GM04503 (cell line): ENCODE measurements at places on chromosomes 4 and X.

- no peak for DNase-seq
Observed at GRCh38 chr4:3367866-3368265, 73.9 kb upstream of the HGFAC start.

- DNase-seq: no peak
Observed at GRCh38 chr4:110003401-110004187, 90.9 kb downstream of the EGF start.

- no peak for DNase-seq
Observed at GRCh38 chr4:118369231-118369630, 16.4 kb upstream of the PRSS12 start.

- DNase-seq: peak; percentile 47
Observed at GRCh38 chr4:139454111-139455045, at the start of gene RAB33B. Gene RAB33B, plus strand, starts transcription at chr4:139454121. Its CDS starts 75 bp downstream, at chr4:139454196.

GRCh38 chr4:66169341-66169740 is 499.1 kb upstream of the EPHA5 start:
- DNase-seq: no peak

GRCh38 chr4:156662921-156663320 is 308.7 kb downstream of the PDGFC start:
- no peak for DNase-seq

DNA sequence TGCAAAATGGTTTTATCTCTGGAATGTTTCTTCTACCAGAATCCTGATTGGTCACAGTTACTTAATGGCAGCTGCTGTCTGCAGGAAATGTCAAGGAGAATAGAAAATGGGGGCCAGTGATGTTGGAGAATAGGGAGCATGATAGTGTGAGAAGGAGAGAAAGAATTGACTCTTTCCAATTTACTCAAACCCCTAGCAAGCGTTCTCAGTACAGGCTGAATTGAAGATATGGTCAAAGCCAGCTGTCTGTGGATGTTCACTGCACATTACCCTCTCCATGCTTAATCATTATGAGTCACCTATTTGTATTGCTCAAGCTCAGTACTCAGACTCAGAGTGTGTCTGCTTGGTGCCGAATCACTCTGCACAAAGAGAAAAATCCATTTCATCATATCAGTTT is 57.8 kb upstream of the FAM47B start:
- DNase-seq: peak; percentile 67

DNA sequence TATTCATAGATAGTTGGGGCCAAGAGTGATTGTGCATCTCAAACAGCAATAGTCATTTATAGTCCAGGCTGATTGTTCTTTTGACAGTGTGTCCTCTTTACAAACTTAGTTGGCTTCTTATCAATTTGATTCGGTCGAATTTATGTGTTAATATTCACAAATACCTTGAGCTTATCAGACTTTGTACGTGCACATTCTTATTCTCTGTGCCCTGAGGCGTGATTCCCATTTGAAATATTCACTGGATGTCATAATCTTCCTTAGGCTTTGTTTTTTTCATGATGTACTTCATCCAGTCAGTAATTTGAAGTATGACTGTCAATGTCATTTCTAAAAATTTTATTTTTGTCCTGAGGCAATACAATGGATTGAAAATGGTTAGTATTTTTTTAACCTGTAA is 263.5 kb upstream of the PCDH7 start:
- no peak for DNase-seq

GRCh38 chr4:76800902-76801301 is 97.0 kb downstream of the SOWAHB start:
- DNase-seq: no peak

GRCh38 chrX:10054396-10054795 is 87.2 kb downstream of the CLDN34 start:
- DNase-seq: no peak

DNA sequence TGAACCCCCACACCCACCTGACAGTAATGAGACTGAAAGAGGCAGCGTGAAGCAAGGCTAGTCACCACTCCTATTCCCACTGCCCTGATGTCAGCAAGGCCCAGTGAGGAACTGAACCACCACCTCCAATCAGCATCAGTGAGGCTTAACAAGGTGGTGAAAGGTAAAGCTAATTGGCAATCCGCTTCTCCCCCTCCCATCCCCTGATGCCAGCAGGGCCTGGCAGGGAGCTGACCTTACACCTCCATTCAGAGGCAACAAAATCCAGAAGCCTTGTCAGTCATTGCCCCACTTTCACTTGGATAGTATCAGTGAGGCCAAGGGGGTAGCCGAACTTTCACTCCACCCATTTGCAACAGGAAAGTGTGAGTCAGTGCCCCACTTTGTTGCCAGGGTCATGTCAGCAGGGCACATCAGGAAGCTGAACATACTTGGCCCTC is 60.8 kb downstream of the AWAT2 start:
- DNase-seq: no peak

- no peak for DNase-seq
Observed at GRCh38 chrX:34624416-34624815, 32.7 kb downstream of the TMEM47 start.

DNA sequence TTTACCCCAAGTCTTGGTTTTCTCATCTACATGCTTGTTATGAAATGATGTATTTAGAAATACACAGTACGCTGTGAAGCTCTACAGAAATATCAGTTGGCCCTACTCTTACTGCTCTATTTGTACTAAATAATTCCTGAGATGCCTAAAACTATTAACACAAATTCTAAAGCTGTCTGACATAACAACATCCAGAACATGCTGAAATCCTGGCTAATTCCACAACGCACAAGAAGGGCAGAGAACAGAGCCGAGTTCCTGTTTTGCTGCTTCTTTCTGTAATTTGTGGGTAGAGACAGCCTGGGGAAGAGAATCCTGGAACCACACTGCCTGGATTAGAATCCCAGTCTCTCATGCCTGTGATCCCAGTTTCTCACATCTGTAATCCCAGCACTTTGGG is 59.0 kb downstream of the ZNF827 start:
- DNase-seq: no peak

GRCh38 chr4:110492522-110492921 is 16.6 kb downstream of the ENPEP start:
- DNase-seq: no peak

DNA sequence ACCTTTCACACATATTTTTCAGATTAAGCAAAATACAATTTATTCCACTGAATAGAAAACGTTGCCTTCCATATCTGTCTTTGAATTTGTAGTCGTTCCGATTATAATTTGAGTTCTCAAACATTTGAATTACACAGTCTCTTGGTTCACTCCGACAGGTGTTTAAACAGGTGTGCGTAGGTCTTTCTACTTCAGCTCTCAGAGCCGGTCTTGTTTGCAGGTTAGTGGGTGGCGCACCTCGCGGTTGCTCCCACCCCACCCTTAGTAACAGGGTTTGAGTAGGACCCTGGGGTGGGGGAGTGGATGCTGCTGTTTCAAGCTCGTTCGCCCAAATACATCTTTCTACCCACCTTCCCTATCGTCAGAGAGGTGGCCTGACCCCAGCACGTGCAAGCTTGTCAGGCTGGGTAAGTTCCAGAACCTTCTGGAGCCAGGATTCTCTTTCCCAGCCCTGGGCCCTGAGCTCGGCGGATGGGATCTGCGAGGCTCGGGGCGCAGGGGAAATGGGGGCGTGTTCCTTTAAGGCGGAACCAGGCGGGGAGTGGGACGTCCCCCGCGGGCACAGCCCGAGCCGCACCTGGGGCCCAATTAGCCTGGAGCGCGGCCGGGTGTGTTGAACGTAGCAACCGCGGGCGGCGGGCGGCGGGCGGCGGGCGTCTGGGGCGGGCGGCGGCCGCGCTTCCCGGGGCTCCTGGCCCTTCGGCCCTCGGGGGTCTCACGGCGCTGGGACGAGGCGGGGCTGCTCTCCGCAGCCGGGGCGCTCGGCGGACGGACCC is at the start of gene FAM149A:
TSS of gene FAM149A (plus strand) at position 591 of the 776 bp plus-strand sequence.
- DNase-seq: no peak

GRCh38 chr4:73528171-73528570 is 46.6 kb downstream of the AFM start:
- no peak for DNase-seq

GRCh38 chrX:68574240-68574639 is 73.2 kb upstream of the STARD8 start:
- DNase-seq: no peak

GRCh38 chr4:169014586-169014985 is 4.5 kb upstream of the CBR4 start:
- DNase-seq: no peak

DNA sequence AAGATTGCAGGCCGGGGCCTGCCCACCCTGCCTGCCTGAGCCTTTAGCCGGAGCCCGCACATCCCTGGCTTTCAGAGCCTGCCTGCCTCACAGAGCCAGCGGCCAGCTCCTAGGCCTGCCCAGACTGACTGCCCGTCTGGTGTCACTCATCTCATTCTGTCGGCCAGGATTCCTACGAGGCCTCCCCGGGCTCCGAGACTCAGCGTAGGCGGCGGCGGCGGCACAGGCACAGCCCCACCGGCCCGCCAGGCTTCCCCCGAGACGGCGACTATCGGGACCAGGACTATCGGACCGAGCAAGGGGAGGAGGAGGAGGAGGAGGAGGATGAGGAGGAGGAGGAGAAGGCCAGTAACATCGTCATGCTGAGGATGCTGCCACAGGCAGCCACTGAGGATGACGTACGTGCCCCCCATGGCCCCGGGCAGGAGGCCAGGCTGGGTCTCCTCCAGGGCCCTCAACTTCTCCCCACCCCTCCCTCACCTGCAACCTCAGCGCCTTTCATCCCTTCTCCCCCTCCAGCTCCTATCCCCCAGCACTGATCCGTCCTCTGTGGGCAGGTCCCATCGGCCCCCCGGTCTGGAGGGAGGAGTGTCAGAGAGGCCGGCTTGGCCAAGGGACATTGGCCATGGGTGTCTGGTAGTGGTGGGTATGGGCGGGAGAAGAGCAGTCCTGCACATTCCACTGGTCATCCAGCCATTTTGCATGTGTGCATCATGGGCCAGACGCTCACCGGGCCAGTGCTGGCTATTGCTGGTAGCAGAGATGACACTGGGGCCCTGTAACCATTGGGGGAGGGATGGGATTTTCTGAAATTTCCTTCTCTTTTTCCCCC is 22.6 kb upstream of the UBA1 start:
- no peak for DNase-seq

DNA sequence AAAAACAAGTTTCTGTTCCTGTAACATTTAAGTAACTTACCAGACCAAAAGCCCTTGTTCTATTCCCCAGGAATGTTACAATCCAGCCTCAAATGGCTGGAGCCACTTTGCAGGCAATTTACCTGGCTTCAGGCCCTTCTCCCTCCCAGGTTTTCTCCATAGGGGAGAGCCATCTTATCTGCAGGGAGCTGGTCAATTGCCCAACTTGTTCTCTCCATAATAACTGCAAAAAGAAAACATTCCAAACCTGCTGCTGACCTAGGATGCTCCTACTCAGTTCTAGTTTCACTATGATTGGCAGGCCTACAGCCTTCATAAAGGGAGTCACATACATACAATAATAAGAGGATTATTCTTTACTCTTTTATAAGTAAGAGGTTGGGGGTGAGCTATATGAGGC is 670.7 kb downstream of the PCDH7 start:
- no peak for DNase-seq

DNA sequence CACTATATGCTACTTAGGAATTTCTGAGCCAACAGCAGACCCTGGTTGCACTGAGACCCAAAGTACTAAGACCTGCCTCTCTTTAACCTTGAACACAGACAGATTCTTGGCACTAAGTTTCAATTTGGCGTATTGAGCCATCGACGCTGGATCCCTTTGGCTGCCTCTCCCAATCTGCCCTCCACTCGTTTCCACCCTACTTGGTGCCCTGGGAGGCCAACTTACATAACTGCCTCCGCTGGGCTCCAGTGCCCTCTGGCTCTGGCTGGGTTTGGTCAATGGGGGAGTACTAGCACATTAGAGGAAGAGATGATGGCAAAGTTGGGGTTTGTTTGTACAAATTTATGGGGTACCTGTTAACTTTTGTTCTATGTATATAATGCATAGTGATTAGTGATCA is 63.5 kb downstream of the TMEM156 start:
- DNase-seq: no peak

GRCh38 chrX:24024819-24025740 is 1.9 kb downstream of the KLHL15 start:
- DNase-seq: peak; percentile 41

DNA sequence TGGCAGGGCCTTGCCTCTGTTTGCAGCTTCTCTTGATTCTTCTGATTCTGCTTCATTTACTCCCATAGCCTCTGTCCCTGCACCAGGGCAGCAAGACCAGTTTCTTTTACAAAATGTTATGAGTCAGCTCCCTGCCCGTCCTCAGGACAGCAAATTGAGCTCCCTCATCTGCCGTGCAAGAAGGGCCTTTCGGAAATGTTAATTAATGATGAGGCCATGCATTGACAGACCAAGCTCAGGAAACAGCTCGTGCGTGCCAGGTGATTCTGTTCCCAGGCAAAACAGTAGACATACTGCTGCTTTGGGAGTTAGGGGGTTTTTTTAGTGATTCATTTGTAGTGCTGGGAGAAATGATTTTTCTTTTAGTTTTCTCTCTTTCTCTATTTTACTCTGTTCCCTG is 231.7 kb downstream of the FBXW7 start:
- DNase-seq: no peak
